ENCODE measurements at places on chromosomes 3 and 15.

GRCh38 chr3:58009026-58009748, 965 bp downstream of the FLNB start:
- no peak for DNase-seq

DNA sequence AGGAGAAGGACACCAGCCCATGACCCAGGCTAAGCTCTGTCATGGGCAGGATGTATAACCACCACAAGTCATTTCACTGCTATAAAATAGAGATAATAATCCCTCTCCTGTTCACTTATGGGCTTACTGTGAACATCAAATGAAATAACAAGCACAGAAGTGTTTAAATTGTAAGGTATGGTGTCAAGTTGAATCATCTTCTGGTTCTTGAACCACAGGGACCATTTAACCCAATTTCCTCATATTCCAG, 44.3 kb upstream of the TLE3 start:
- DNase-seq, result peak; percentile 34

GRCh38 chr15:92130244-92130643, 263.4 kb upstream of the ST8SIA2 start:
- DNase-seq, result no peak

DNA sequence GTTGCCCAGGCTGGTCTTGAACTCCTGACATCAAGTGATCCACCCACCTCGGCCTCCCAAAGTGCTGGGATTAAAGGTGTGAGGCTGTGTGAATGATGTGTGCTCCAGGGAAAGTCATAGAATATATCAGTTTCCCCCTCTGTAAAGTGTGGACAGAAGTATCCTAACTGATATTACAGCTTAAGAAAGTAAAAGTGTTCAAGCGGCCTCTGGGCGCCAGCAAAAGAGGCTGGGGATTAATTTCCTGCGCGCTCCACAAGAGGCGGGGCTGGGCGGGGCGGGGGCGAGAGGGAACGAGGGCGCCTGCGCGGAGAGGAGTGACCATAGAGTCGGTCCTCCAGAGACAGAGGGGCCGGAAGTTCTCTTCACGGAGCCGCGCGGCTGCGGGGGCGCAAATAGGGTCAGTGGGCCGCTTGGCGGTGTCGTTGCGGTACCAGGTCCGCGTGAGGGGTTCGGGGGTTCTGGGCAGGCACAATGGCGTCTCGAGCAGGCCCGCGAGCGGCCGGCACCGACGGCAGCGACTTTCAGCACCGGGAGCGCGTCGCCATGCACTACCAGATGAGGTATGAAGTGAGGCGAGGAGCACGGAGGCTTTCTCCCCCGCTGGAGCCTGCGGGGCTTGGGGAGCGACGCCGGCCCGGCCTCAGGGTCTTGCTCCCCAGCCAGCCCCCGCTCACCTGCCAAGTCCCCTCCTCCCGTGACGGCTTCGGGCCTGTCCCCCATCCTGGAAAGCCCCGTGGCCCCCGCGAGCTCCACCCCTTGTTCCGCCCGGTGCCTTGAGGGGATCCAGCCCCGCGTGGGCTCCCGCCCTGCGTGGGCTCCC, at the start of gene JAGN1:
TSS of gene JAGN1 (plus strand) at position 362 of the 823 bp plus-strand sequence. CDS start at position 475, 113 bp downstream.
- DNase-seq, result peak; percentile 90

GRCh38 chr3:56119575-56120349, 348.5 kb downstream of the ERC2 start:
- DNase-seq, result peak; percentile 86

GRCh38 chr15:91909574-91909973, 56.1 kb downstream of the SLCO3A1 start:
- no peak for DNase-seq
